ENCODE measurements at places on chromosomes 3 and 15.

DNA sequence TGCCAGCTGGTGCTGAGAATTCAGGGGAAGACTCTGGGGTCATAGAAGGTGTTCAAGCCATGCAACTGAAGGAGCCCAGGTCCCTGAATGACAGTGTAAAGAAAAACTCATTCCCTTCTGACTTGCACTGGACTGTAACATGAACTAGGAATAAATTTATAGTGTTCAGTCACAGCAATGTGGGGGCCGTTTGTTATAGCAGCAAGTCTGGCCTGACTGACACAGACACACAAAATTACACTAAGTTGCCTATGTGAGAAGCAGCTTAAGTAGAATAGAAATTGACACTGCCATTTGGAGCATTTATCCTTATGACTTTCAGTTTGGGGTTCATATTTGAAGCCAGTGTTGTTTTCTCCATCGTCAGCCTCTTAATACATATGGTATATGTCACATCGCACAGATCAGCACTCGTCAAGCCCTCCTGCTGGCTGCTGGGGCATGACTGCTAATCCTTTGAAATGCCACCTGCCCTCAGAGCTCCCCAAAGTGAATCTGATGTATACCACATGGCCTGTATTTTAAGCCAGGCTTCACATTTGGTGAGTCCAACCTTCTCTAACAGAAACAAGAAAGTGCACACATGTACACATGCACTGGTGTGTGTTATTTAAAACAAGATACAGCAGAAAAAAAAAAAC, 17.1 kb upstream of the HEG1 start:
- DNase-seq: no peak

DNA sequence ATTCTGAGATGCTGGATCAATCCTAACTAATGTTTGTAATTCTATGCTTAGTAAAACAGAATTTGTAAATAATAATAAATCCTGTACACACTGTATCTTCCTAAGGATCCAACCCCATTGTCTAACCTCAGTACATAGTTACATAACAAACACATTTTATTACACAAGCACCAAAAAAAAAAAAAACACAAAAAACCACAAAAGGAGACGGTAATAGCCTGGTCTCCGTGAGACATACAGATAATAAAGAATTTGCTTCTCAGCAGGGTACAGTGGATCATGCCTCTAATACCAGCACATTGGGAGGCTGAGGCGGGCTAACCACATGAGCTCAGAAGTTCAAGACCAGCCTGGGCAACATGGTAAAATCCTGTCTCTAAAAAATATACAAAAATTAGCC, 558.7 kb downstream of the MAGI1 start:
- no peak for DNase-seq

DNA sequence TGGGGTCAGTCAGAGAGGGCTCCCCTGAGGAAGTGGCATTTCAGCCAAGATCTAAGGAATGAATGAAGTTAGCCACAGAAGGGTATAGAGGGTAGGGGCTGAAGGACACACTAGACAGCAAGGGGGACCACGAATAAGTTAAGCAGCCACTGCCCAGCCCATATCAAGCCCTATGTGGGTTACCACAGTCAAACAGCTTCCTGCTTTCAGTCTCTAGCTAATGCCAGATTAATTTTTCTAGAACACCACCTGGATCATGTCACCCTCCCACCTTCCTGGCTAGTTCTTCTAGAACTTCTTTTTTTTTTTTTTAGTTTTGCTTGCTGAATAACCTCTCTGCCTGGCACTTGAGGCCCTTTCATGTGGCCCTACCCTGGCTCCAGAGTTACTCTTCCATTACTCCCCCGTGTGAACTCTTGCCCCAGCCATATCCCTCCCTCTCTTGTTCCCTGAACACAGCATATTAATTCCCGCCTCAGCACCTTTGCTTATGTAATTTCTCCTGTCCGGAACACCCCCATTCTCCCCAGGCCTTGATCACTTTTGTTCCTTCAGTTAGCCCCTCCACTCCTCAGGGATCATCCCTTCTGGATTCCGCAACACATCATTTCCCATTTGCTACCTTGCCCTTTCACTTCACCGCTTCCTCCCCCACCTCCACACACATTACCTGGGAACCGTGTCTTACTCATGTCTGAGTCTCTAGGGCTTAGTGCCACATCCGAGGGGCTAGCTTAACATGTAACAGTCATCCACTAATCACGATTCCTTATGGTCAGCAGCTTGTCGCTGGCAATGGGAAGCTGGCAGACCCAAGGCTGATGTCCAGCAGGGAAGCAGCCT, 20.6 kb upstream of the BNC1 start:
- no peak for DNase-seq

DNA sequence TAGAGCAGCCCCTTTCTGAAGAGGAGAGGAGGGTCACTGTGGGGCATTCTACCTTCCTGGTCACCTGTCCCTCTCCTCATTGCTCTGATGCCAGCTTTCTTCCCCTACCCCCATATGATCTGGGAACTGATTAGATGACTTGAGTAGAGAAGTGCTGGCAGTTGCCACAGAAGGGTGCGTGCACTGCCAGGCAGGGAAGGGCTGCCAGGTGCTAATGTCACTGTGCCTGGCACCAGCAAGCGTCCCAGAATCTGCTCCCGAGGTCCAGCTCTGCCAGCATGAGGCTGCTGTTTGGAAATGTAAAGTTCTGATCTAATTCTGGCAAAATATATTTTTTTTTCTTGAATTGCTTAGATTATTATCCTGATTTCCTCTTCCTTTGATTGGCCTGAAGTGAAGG, 52.8 kb downstream of the PPM1L start:
- DNase-seq: no peak

- DNase-seq: no peak
These were observed 65.2 kb downstream of the TBL1XR1 start for GRCh38 chr3:177131927-177132636.

DNA sequence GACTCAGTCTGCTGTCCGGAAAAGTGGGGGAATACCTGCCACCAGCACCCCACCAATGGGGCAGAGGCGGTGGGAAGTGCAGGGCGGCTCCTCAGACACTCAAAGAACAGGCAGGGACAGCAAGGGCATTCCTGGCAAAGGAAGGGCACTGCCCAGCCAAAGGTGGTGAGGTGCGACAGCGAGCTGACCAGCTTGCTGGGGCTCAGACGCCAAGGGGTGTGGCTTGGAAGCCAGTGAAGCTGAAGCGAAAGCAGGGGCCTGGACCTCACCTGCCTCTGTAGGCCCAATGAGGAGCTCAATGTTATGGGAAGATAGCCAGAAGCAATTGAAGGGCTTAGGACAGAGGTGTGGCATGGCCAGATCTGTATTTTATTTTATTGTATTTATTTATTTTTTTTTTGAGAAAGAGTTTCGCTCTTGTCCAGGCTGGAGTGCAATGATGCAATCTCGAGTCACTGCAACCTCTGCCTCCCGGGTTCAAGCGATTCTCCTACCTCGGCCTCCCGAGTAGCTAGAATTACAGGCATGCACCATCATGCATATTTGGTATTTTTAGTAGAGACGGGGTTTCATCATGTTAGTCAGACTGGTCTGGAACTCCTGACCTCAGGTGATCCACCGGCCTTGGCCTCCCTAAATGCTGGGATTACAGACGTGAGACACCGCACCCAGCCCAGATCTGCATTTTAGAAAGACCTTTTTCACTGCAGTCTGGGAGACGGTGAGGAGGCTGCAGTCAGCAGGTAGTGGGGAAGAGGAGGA, 4.4 kb upstream of the LMAN1L start:
- no peak for DNase-seq

GRCh38 chr15:90062023-90062442, 40.2 kb downstream of the IDH2 start:
- DNase-seq: no peak

DNA sequence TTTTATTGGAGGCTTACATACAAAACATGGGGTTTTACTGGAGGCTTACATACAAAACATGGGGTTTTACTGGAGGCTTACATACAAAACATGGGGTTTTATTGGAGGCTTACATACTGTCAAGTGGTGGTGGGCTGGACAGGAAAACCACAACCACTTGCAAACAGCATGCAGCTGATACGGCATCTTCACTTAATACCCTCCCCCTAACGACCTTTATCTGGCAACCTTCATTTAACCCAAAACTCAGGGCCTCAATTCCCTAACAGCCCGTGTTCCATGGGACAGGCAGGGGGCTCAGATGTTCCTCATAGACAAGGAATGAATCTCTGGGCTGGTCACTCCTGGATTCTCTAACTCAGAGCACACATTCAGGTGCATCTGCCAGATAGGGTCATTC, 137.1 kb downstream of the CD47 start:
- DNase-seq: no peak

GRCh38 chr15:56533731-56534403, 68.9 kb upstream of the MNS1 start:
- DNase-seq: no peak

DNA sequence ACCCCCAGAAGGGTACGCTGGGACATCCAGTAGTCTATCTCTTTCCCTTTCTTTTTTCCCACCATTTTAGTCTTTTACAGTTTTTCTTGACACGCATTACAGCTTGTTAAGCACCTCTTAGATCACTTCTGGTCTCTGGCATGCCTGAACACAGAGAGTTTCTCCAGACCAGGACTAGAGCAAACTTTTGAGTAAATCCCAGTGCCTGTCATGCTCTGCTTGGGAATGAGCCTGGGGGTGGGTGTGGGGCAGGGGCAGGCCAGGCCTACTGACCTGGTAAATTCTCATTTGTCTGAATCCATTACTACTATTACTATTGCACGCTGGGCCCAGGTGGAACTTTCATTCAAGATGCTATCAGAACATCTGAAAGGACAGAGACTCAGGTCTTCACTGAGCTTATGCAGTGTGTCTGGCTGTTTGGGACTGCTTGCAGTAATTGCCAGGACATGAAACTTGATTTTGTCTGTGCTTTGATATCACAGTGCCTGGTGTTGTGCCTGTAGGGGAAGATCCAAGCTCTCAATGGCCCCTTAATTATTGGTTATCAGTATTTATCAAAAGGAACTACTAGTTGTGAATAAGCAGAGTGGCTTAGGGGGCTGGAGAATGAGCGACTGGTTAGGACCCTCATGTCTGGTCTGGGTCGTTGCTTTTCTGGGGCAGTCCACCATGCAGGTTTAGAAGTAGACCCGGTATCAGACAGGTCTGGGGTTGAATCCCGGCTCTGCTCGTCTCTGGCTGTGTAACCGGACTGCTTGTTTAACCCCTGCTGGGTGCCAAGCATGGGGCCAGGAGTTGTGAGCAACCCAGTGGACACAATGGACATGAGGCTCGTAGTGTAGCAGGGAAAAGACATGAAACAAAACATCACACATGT, 196.1 kb upstream of the TLE3 start:
- no peak for DNase-seq

DNA sequence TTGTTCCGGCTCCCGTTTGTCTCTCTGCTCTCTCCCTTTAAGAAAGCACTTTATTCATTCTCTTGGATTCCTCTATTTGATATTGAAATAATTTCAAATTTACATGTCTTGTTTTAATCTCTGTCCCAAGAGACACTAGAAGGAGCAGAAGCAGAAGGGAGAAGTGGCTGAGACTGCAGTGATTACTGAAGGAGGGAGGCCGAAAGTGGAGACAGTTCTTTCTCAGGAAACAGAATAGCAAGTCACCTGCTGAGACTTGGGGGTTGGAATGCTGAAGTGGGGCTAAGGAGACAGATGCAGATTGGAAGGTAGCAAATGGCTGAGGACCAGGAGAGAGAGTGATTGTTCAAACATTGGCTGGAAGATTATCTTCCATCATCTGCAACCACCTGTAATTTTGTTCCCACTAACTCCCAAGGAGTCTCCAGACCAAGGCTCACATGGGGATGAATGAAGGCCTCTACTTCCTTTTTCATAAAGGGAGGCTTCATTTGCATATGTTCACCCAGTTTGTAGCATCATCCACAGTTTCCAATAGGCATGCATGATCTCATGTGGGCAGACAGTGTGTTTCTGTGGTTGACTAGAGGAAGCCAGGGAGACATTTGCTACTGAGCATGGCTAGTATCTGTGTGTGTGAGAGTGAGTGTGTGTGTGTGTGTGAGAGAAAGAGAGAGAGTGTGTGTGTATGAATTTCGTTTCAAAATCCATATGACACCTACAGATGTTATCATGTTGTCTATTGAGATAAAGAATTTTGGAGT, 24.0 kb downstream of the LTF start:
- DNase-seq: peak; percentile 53

DNA sequence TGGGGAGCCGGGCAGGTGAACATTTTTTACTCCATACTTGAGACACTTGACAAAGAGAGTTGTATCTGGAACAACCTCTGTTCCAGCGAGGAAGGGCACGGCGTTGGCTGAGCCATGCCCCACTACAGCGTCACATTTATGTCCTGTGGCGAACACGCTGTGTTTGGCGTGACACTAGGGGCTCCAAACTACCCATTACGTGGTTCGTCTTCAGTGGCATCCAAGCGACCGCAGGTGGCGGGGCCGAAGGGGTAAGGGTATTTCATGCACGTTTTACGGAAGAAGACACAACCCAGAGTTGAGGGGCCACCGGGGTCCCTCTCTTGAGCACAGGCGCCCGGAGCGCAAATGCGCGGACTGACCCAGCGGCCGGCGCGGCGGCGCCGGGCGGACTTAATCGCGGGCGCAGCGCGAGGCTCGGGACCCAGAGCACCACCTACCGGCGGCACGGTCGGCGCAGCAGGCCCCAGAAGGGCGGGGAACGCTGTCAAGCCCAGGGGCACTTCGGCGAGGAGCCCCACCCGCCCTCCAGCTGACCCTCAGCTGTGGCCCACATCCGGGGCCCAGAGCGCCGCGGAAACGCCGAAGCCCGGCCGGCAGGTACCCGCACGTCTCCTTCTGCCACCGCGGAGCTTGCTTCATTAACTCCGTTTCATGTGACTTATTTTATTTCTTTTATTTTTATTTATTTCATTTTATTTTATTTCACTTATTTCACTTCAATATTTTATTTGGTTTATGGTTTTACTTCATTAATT, 36.4 kb upstream of the TRIM71 start:
- DNase-seq: peak; percentile 80

DNA sequence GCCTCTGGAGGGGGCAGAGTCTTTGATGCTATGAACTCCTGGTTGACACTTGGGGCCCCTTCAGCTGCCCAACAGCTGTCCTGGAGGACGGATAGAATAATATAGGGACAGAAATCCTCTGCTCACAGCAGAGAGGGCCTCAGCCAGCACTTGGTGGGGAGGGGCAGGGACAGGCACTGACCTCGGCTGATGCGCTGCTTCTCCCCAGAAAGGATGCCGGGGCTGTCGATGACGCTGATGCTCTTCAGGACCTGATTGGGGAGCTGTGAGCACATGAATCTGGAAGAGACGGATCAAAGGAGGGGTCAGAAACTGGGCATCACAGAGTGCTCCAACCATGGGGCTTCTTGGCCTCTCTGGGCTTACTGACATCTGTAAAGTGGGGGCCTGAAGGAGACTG, 29.5 kb downstream of the EHD4 start:
- DNase-seq: no peak

- DNase-seq: no peak
These were observed 152.9 kb upstream of the SOX2 start for GRCh38 chr3:181558870-181559269.

DNA sequence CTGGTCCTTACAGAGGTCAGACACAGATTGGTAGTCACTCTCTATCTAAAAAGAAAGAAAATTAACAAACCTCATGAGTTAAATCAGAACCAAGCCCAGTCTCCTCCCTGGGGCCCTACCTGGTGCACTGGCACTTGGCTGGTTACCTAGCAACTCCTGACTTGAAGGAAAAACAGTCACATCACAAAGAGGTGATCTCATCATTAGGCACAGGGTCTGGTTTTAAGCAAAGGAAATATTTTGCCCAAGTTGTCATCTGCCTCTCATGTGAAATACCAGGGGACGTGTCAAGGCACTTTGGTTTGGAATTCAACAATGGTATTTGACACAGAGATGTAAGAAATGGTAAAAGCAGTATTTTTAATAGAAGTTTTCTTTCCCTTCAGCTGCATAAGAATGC, 47.7 kb upstream of the FMN1 start:
- DNase-seq: no peak

Measured in GM19239 (cell line).